ENCODE measurements at places on chromosomes 6 and 20.

DNA sequence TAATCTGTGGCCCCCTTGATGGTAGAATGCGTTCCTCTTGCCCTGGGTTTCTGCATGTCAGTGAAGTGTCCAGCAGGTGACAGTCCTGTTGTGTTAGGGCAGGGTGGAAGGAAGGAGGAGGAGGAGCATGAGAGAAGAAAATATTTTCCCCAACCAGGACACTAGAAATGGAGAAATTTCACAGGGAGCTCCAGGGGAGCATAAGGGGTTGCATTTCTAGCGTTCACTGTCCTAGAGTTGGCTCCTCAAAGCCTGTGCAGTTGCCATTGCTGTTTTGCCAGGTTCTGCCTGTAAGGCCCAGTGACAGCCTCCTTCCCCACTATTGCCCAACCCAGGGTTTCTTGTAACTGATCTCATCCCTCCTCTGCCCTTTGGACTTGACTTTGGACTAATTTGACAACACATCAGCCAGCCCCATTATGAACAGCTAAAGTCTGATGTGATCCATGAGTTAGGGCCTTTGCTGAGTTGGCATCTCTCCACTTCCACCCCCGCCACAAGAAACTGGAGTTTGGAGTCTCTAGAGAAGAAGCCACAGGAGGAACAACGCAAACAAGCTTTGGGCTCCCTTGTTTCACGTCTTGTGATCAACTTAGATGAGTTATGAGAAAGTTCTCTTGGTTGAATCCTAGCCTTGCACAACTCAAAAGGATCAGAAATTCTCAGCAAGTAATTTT lies 14.0 kb upstream of the FAM50B start:
- no peak for DNase-seq

- peak; percentile 98 for DNase-seq
These were observed 541.0 kb upstream of the SPTLC3 start for GRCh38 chr20:12467758-12468157.

- no peak for DNase-seq
These were observed 133.3 kb downstream of the TFAP2C start for GRCh38 chr20:56762401-56762800.

DNA sequence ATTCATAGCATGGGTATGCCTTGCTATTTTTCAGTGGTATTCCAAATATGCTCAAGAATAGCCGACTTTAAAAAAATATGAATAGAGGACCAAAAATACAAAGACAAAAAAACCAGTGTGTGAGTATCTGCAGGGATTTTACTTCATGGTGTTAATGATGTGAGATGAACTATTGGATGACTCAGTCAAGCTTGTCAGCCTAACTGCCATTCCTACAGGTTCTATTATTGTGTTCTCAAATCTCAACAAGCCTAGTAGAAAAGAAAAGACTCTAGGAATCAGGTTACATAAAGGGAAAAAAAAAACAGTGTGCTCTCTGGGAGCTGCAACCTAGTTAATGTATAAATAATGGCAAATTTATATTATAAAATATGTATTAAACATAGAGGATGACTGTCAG lies 588.4 kb upstream of the BTBD3 start:
- DNase-seq = no peak

- DNase-seq = no peak
These were observed 21.9 kb upstream of the TFAP2C start for GRCh38 chr20:56607061-56607704.

DNA sequence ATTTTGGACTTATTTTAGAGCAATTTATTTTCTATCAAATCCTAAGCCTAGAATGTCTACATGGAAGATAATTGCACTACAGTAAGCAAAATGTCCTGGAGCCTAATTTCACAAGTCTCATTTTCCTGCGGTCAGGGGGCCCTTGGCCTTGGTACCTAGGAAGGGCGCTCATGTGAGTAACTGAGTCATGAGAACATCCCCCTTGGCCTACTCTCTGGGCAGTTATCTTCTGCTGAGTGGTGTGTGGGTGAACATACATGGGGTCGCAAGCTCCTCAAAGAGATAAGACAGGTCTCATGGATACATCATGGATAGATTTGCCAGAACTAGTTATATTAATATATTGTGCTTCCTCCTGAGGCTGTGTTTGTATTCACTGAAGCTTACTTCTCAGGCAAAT lies 211.2 kb upstream of the MARCKS start:
- no peak for DNase-seq

- no peak for DNase-seq
These were observed 112.1 kb downstream of the NFATC2 start for GRCh38 chr20:51430198-51430950.

DNA sequence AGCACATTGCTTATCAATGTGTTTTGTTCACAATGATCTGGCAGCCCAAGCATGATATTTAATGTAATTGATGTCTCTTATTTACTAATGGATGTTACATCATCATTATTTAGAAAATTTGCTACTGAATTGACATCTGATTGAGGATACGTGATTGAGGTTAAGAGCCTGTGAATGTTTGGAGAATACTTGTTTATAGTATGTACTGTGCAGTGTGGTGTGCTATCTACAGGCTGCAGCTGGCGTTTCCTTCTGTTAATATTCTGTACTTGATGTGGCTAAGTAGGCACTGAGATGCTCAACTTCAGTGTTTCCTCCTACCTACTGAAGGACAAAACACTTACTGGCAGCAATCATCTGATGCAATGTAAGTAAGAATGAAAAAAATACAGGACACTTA lies 709.6 kb upstream of the FLRT3 start:
- DNase-seq = no peak

DNA sequence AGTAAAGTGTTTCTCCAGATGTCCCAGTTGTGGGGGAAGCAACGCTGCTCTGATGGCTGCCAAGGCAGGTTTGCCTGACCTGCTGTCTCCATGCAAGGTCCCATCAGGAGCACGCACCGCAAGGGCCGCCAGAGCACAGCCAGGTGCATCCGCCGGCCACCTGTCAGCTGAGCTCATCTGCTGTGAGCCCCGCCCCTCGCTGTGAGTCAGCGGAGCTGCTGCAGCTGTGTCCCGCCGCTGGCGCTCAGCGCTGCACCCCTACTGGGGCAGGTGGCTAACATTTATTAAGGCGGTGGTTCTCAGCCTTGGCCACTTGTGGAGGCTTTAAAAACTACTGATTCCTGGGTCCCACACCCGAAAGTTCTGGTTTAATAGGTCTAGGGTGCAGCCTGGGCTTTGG lies 225.7 kb downstream of the UST start:
- peak; percentile 90 for DNase-seq

- DNase-seq = no peak
These were observed 25.8 kb downstream of the SERPINB9 start for GRCh38 chr6:2877057-2877882.

- DNase-seq = no peak
These were observed 307.2 kb upstream of the THEMIS start for GRCh38 chr6:128208078-128208477.

- no peak for DNase-seq
These were observed 116.6 kb downstream of the ZDHHC14 start for GRCh38 chr6:157497579-157497978.

DNA sequence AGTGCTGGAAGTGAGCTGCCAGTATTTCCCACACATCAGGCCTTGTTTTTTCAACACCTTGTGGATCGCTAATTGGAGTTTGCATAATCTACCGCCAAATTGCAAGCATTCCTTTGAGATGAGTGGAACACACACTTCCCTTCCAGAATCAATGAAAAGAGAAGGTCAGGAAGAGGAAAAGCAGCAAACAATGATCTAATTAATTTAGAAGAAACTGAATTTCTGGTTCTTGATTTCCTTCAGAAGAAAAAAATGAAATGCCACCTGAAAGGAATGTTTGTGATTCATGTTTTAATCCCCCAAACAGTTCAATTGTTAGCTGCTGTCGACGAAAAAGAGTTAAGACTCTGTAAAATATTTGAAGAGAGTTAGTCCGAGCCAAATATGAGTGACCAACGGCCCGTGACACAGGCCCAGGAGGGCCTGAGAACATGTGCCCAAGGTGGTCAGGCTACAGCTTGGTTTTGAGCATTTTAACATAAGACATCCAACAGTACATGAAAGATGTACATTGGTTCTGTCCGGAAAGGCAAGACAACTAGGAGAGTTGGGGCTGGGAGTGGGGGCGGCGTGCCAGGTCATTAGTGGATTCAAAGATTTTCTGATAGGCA lies 182.3 kb downstream of the MTFR2 start:
- no peak for DNase-seq

- no peak for DNase-seq
These were observed 90.1 kb downstream of the ANKRD60 start for GRCh38 chr20:58138395-58138794.

GRCh38 chr6:170523256-170524171 lies 29.6 kb downstream of the PSMB1 start:
- no peak for DNase-seq

- DNase-seq = no peak
These were observed 71.0 kb upstream of the SPACA1 start for GRCh38 chr6:87976616-87977015.

GRCh38 chr6:7270320-7271204 lies 42.4 kb downstream of the SSR1 start:
- no peak for DNase-seq

GRCh38 chr6:132316970-132317369 lies 84.3 kb downstream of the MOXD1 start:
- DNase-seq = no peak

GRCh38 chr20:41213150-41213820 lies 75.9 kb downstream of the PLCG1 start:
- DNase-seq = peak; percentile 57

DNA sequence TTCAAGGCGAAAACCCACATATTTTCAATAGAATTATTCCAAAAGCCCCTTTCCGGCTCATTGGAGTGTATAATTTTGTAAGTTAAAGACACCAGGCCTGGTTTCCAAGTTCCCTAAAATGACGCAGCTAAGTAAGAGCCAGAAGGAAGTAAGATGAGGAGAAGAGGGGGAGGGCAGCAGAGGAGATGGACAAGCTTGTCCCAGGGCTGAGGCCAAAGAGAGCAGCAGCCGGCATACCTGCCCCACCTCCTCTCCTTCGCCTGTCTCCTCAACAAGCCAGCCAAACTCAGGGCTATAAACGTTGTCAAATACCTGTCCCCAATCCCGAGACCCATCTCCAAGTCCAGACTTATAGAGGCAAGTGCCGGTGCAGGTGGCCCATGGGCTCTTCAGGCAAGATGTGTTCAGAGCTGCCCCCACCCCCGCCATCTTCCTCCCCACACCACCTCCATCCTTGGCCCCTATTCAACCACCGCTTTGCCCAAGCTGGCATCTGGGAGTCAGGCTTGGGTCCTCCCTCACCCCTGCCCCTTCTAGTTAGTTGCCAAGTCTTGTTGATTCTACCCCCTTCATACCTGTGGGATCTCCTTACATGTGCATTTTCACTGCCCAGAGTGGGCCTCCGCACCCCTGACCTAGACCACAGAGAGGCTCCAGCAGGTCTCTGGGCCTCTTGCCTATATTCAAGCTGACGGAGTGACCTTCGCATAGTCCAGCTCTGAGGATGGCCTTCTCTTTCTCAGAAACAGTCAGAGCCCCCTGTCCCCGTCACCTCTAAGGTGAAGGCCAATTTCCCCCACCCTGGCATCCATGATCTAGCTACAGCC lies 75.7 kb upstream of the SIRPA start:
- no peak for DNase-seq

GRCh38 chr6:44696686-44697085 lies 309.2 kb downstream of the CDC5L start:
- DNase-seq = no peak

DNA sequence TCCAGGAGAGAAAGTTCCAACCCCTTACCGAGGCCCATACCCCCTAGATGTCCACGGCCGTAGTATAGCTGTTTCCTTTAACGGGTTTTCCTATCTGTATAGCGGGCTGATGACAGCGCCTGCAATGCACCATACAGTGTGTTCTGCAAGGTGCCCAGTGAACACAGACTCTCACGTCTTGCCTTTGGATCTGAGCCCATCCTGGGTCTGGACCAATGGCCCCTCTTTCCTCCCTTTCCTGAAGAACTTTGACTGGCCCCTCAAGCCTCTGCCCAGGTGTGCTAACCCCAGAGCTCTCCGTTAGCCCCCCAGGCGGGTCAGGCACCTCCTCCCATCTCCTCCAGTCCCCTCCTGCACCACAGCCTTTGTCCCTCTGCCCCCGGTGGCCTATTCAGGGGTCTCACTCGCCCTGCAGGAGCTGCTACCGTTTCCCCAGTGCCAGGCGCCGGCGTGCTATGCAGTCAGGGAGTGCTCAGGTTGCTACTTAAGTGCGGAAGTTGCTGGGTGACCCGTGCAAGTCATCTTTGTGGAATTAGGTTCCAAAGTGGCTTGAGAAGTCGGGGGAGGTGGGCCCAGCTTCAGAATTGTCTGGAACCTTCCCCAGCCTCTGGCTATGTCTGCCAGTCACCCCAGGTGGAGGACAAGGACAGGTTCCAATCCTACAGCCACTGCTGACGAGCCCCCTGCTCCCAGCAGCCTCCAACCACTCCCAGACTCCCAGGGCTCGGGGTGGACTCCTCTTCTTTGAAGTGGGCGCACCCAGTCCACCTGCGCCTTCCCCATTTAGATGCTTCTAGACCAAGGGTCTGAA lies 35.0 kb upstream of the ZBP1 start:
- no peak for DNase-seq

GRCh38 chr6:17004269-17004668 lies 97.6 kb upstream of the STMND1 start:
- no peak for DNase-seq

- no peak for DNase-seq
These were observed 532 bp upstream of the NKAIN4 start for GRCh38 chr20:63254606-63255384.

DNA sequence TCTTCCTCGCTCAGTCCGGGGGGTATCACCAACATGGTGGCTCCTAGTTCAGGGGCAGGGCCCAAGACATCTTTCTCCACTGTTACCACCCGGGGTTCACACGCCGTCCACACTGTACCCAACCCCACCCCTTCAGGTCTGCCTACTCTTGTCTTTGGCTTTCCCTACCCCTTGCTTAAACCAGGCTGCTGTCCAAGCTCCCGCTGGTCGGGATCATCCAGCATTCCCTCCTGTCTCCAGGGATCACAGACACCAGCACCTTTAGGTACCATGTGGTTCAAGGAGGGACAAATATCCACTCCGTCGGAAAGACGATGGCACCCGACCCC lies 395 bp downstream of the NELFE start:
- DNase-seq = no peak

DNA sequence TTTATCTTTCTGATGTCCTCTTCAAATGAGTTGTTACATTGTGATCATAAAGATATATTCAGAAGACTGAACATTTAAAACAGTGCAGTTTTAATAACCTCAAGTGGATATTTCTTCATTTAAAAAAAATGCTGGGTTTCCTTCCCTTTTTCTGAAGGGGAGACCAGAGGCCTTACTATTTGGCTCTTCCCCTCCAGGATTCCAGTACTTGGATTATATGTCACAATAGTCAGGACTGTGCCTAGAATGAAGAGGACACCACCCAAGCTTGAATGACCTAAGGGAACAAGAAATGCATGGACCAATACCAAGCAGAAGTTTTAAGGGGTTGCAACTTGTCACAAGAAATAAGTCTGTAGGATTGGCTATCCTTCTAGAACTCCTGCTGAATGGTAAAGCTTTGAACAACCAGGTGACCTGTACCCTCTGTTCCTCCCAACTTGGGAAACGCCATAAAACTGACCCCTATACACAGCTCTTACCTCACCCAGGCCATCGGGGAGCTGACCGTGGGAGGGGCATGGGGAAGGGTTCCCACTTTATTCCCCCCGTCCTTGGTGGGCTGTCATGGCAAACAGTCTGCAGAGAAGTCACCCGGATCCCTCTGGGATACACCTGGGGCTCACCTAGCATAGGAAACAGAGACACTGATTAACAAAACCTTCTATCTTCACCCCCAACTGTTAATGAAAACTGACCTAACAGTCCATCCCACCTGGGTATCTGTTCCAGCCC lies 2.0 kb downstream of the FRS3 start:
- DNase-seq = no peak

All from NCI-H1105 treated with DMSO at 0.1 percent for 48 hours (cell line).